H7 (cell line): ENCODE measurements at places on chromosomes 13 and 19. TPM values are rescaled to one million over a fixed set of nuclear protein-coding genes. Genes with fewer than 3 reads are reported as not detected.

- peak; percentile 82 for DNase-seq
These were observed 6.3 kb downstream of the DACT3 start for GRCh38 chr19:46654621-46655152.

- no peak for DNase-seq
These were observed 9.5 kb downstream of the SMAD9 start for GRCh38 chr13:36910545-36910944.

GRCh38 chr13:58666331-58666730 lies 1034.8 kb downstream of the PCDH17 start:
- no peak for DNase-seq

Gene SMIM44
- total RNA-seq: not detected in 2 replicates

DNA sequence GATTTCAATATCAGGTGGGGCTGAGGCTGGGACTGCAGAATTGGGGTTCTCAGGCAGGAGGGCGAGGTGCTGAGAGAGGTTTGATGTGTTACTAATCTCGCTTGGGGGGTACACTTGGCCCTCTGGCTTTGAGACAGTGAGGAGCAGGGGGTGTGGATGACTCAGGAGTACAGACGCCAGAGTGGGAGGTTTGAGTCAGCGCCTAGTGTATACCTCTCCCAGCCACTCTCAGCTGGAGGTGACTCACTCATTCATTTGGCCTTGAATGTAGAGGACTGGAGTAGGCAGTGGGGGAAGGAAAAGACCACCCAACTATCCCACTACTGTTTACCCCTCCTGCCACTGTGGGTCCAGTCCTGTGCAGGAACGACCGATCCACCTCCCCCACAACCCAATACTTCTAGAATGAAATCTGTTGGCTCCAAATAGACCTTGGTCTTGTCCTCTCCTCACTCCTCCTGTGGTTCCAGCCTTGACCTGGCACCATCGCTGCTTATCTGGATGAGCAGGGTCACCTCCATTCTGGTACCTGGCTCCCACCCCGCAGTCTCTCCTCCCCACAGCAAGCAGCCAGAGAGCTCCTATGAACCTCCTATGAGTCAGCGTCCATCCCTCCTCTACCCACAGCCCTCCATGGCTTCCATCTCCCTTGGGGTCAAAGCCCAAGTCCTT lies 20.1 kb upstream of the ZNRF4 start:
- peak; percentile 31 for DNase-seq

GRCh38 chr19:16263141-16263761 lies 61.4 kb upstream of the KLF2 start:
- no peak for DNase-seq

DNA sequence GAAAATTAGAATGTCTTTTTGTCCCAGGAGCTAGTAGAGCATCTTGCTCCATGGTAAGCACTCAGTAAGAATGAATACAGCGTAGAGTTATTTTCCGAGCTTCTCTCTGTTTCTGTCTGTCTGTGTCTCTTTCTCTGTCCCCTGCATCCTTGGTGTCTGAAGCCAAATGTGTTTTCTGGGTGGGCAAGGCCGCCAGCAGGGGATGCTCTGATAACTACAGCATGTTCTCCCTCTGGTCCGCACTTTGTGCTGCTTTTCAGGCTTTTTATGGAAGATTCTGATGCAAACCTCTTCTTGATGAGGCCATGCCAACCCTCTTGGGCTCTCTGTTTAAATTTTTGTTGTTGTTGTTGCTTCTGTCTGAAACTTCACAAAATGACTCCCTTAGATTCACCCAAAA lies 142.8 kb upstream of the UBL3 start:
- DNase-seq: peak; percentile 37

GRCh38 chr13:107284173-107284572 lies 716.2 kb upstream of the ARGLU1 start:
- no peak for DNase-seq

Gene VSTM1
- not detected in 2 replicates for total RNA-seq

GRCh38 chr19:19215792-19216191 lies 4.0 kb downstream of the NCAN start:
- no peak for DNase-seq

DNA sequence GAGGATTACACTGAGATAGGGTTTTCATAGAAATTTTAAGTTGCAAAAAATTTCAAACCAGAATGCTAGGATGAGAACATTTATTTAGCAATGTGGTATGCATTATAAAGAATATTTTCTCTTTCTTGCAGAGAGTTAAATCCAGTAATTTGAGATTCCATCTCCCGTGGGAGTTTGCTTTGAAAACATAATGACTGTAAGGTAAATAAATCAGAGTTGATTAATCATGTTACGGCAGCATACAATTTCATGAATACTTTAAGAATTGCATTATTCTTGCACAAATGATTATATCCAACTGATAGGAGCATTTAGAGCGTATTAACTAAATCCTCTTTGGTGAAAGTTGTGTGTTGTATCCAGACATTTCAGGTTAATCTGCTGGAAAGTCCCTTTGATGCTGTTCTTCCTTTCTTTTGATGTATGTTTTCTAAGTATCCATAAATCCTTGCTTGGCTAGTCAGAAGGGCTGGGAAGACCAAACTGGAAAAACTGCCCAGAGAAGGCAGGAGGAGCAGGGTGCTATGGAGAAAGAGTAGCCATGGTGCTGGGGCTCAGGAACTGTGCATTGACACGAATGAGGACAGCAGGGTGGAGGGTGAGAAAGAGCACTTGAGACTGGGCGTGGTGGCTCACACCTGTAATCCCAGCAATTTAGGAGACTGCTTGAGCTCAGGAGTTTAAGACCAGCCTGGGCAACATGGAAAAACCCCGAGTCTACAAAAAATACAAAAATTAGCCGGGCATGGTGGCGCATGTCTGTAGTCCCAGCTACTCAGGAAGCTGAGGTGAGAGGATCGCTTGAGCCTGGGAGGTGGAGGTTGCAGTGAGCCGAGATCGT lies 4.8 kb upstream of the GJA3 start:
- DNase-seq: no peak

Gene ZNF570
- total RNA-seq: 4.2 and 5.1 TPM in 2 replicates

GRCh38 chr13:104785952-104786351 lies 1719.7 kb upstream of the SLC10A2 start:
- no peak for DNase-seq

DNA sequence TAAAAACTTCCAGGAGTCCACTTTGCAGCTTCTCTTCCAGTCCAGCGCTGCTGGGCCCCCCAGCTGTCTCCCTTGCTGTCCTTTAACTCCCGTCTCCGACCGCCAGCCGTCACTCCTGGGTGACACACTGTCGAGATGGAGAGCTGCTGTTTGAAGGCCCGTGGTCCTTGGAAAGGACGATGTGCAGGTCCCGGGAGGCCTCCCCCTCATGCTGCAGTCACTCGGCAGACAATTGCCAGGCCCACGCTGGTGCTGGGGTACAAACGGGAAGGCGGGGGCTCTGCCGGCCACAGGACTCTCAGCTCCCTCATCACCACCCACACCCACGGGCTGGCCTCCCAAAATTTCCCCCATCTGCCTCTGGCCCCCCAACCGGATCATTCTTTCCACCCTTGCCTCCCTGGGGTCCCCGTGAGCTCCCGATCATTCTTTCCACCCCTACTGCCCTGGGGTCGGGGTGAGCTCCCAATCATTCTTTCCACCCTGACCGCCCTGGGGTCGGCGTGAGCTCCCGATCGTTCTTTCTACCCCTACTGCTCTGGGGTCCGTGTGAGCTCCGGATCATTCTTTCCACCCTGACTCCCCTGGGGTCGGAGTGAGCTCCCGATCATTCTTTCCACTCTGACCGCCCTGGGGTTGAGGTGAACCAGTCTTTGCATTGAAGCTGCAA lies 16.0 kb upstream of the ZNF554 start:
- peak; percentile 54 for DNase-seq

GRCh38 chr19:38653028-38653571 lies 5.7 kb downstream of the ACTN4 start:
- DNase-seq: no peak

DNA sequence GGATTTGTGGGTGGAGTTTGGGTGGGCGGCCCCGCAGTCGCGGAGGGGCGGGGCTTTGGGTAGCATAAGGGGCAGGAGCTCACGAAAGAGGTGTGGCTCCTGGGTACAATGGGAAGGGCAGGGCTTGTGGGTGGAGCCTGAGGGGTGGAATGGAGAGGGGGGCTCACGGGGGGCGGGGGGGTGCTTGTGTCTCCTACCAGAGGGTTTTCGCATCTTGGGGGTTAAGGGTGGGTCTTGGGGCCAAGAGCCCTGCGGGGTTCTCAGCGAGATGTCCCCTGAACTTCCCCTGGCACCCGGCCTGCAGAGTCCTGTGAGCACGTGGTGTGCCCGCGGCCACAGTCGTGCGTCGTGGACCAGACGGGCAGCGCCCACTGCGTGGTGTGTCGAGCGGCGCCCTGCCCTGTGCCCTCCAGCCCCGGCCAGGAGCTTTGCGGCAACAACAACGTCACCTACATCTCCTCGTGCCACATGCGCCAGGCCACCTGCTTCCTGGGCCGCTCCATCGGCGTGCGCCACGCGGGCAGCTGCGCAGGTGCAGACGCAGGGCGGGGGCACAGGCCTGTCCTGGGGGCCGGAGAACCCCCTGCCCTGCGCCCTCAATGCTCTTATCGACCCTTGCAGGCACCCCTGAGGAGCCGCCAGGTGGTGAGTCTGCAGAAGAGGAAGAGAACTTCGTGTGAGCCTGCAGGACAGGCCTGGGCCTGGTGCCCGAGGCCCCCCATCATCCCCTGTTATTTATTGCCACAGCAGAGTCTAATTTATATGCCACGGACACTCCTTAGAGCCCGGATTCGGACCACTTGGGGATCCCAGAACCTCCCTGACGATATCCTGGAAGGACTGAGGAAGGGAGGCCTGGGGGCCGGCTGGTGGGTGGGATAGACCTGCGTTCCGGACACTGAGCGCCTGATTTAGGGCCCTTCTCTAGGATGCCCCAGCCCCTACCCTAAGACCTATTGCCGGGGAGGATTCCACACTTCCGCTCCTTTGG lies 5.1 kb downstream of the FSTL3 start:
- peak; percentile 99 for DNase-seq

GRCh38 chr13:24459234-24459633 lies 53.3 kb downstream of the PARP4 start:
- no peak for DNase-seq

GRCh38 chr19:13381827-13382632 lies 124.2 kb downstream of the CACNA1A start:
- no peak for DNase-seq

Gene GPR12
- not detected in 2 replicates for total RNA-seq

GRCh38 chr13:45847554-45848224 lies 3.9 kb downstream of the SIAH3 start:
- no peak for DNase-seq

DNA sequence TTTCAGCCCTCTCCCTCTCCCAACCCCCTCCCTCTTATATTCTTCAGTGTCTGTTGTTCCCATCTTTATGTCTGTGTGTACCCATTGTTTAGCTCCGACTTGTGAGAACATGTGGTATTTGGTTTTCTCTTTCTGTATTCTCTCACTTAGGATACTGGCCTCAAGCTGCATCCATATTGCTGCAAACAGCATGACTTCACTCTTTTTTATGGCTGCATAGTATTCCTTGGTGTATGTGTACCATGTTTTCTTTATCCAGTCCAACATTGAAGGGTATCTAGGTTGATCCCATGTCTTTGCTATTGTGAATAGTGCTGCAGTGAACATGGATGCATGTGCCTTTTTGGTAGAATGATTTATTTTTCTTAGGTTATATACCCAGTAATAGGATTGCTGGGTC lies 17.8 kb downstream of the NHLRC3 start:
- no peak for DNase-seq

DNA sequence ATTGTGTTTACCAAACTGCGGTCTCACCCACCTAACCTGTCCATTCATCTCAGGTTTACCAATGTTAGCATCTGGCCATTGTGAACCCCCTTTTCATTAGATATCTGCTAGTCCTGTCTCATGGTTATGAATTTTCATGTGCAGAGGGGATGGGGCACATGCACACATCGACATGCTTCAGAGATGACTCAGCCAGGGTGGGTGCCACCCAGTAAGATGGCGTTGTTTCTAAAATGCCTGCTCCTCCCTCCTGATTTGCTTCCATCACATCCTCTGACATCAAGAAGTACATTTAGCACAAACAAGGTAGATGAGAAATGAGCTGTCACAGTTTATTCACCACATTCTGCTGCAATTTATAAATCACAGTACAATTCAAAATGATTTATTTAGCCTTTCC lies 51.3 kb downstream of the GPALPP1 start:
- no peak for DNase-seq

Gene RFPL4AL1
- total RNA-seq: not detected in 2 replicates

GRCh38 chr13:72677431-72677830 lies 50.0 kb downstream of the MZT1 start:
- DNase-seq: no peak

GRCh38 chr13:84962849-84963248 lies 836.4 kb downstream of the SLITRK6 start:
- DNase-seq: no peak

- peak; percentile 59 for DNase-seq
These were observed 947 bp downstream of the ATP4B start for GRCh38 chr13:113656831-113657671.

GRCh38 chr19:51755571-51755970 lies 3.9 kb upstream of the FPR1 start:
- no peak for DNase-seq

DNA sequence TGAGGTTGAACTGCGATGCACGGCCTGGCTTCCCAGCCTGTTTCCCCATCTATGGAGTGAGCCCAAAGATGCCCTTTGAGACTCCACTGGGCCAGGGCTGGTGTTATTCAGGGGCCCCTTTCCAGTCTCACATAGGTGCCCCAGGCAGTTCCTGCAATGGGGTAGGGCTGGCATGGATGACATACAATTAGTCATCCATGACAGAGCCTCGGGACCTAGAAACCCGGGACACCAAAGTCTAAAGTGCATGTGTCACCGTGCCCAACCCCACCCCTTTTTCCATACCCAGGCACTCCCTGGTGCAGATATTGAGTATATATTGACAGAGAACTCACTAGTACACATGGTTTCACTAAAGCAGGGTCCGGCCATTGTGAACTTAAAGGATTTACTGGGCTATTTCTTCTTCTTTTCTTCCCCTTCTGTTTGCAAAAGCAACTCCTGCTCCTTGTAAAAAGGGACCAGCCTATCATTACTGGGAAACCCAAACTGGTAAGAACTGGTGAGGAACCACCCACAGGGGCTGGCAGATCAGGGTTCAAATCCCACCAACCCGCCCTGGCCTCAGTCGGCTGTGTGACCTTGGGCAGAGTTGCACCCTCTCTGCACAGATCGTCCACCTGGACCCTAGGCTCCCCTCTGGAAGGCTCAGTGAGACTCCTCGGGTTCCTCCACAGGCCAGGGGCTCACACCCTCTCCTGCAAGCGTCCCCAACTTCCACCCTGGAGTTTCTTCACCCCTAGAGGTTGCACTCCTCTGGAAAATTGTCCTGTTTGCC lies 2.7 kb downstream of the B3GNT3 start:
- DNase-seq: no peak

DNA sequence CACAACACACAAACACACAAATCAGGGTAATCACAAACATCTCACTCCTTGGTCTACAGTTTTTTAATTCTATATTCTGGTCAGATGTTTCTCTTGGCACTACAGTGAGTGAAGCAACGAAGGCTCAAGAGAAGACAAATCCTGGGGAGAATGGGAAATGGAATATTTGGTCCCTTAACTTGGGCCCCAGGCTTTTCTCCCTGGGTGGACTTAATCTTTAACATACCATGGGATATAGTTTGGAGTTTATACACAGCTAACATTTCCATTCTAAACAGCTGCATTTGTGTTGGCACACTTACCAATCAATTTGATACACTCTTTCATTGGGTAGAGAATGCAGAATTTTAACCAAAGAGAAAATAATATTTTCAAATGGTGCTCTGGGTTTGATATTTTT lies 1132.6 kb upstream of the SLC10A2 start:
- DNase-seq: no peak
